ENCODE measurements at places on chromosomes 2 and 18.

DNA sequence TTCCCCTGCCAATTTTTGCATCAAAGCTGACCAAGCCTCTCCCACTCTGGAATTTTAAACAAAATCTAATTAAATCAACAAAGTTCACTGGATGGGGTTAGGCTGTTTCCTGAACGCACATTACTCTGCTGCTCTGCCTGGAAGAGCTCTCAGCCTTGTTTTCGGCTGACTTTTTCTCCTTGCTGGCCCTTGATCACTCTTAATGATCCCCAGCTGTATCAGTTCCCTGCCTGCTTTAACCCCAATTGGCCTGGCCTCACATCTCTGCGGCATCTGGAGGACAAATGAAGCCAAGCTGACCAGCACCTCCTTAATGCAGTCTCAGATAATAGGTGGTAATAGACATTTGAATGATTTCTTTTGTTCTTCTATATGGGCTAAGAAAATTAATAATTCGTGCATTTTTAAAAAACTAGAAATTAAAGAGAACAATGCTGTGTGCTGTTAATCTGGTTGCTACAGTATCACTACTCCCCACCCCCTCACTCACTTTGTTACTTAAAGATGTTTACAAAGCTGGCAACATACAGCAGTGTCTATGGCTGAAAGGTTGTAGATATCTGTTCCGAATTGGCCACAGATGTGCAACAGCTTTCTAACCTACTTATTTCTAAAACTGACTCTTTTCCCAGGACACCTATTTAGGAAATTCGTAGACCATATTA lies 415.2 kb upstream of the KCNH7 start:
- no peak for DNase-seq

- no peak for DNase-seq
Observed at GRCh38 chr2:158740127-158740526, 55.0 kb upstream of the DAPL1 start.

GRCh38 chr2:15556311-15556930 lies 4.7 kb downstream of the NBAS start:
- DNase-seq: no peak

- no peak for DNase-seq
Observed at GRCh38 chr2:39705638-39706037, 39.9 kb downstream of the TMEM178A start.
